Stimulated activated CD8-positive, alpha-beta memory T cell treated with anti-CD3 and anti-CD28 coated beads, Interleukin-2, amount 100 ng/mL, for 1 hour (primary cell): ENCODE measurements at places on chromosomes 4 and X.

DNA sequence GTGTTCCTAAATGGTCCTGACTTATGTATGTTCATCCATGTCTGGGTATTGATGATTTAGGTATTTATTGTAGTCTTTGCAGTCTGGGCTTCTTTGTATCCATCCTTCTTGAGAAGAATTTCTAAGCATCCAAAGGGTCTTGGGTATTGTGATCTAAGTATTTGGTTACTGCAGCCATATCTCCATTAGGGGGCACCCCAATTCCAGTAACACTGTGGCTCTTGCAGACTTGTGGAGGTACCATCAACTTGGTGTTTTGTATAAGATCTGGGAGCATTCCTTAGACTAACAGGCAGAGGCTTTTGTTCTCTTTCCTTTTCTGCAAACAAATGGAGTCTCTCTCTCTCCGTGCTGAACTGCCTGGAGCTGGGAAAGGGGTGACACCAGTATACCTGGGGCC lies 113.7 kb upstream of the NEXMIF start:
- no peak for DNase-seq

DNA sequence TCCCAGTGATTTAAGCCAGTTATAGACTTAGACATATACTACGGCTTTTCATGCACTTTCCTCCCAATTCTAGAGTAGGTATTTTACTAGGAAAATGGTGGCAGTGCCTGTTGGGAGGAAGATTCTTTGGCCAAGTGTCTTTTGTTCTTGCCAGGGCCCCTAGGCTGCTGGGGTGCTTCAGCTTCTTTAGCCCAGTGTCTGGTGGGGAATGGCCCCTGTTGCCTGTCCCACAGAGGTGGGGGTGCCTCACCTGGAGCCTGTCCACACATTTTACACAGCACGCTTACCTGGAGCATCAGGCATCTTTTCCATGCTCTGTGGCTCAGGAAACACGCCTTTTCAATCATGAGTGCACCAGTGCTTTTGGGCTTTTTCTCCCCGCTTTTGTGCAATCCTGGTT lies 33.2 kb upstream of the MSANTD1 start:
- no peak for DNase-seq

DNA sequence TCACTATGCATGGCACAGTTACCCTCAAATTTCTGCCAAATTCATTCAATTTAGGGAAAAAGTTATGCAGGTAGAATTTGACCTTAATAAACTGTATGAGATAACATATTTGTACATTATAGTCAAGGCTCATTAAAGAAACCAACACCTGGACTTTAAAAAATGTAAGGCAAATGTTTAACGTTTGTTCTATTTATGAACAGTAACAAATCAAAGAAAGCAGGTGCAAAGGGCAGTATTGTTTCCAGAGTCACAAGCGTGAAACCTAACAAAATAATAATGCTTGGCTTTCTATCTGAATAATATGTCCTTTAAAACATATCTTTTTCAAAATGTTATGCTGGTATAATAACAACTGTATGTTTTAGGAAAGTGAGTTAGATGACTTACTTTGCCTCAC lies 41.2 kb downstream of the LIN54 start:
- no peak for DNase-seq

DNA sequence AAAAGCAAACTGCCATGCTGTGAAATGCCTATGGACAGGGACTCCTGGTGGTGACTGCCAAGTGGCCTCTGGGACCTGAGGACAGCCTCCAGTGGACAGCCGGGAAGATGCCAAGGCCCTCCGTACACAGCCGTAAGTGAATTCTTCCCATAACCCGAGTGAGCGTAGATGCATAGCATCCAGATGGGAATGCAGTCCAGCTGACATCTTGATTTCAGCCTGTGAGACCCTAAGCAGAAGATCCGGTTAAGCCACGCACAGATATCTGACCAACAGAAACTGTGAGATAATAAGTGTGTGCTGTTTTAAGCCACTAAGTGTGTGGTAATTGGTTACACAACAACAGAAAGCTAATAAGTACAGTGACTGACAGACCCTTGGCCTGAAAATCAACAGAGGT lies 55.9 kb downstream of the TMEM156 start:
- no peak for DNase-seq

DNA sequence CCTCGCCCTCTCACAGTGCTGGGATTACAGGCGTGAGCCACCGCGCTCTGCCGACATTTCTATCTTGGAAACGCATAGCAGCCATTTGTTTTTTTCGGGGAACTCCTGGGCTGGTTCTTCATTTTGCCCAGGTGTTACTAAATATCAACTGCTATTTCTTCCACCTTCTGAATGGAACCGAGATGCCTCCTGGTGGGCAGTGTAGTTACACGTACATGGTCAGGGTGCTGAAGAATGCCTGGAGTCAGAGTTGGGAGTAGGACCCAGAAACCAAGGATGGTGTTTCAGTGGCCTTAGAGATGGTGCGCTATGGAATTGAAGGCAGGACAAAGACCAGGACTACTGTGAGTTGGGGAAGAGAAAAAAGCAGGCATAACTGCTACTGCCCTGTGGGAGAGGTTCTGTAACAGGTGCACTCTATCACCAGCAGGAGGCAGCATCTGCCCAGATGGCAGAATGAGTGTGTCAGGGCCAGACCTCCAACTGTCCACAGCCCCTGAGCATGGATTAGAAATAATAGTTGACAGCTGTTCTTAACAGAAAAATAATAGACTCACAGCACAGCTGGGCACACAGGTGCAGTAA lies 81.7 kb downstream of the ZC4H2 start:
- DNase-seq = no peak

- no peak for DNase-seq
These were observed 24.7 kb upstream of the PRPS1 start for GRCh38 chrX:107603429-107604159.

GRCh38 chr4:141580523-141580922 lies 55.9 kb upstream of the IL15 start:
- no peak for DNase-seq
